Renal cortex interstitium (tissue), 15 donors: ENCODE measurements at places on chromosomes 2 and 18. TPM values are rescaled to one million over a fixed set of nuclear protein-coding genes. Genes with fewer than 3 reads are reported as not detected.

Gene LINC00305
- 2.8 TPM for polyA plus RNA-seq

Gene PLA2R1
- polyA plus RNA-seq: 117 TPM

Gene G6PC2
- polyA plus RNA-seq: not detected

- no peak for DNase-seq
Observed at GRCh38 chr2:7884338-7884737, 797.5 kb upstream of the ID2 start.

DNA sequence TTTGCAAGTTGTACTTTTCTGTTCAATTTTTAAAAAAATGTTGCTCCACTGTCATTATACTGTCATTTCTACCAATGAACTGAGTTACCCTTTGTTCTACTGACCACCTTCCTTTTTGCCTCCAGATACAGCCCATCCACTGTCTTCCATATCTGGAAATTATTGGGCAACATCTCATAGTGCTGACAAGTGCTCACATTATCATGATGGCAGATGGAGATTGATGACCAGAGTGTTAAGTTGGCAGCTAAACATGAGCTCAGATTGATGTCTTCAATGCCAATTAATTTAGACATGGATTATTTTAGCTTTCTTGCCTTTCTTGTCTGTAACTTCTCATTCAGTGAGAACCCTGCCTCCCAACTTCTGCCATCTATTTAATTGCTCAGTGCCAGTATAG lies 76.6 kb downstream of the KIAA1328 start:
- no peak for DNase-seq

Gene PEX13
- 30.3 TPM for polyA plus RNA-seq

GRCh38 chr2:3041841-3042600 lies 335.6 kb downstream of the EIPR1 start:
- DNase-seq: no peak

GRCh38 chr2:239587311-239587731 lies 186.5 kb upstream of the HDAC4 start:
- DNase-seq: no peak

GRCh38 chr2:137987011-137987410 lies 22.7 kb downstream of the HNMT start:
- DNase-seq: no peak

DNA sequence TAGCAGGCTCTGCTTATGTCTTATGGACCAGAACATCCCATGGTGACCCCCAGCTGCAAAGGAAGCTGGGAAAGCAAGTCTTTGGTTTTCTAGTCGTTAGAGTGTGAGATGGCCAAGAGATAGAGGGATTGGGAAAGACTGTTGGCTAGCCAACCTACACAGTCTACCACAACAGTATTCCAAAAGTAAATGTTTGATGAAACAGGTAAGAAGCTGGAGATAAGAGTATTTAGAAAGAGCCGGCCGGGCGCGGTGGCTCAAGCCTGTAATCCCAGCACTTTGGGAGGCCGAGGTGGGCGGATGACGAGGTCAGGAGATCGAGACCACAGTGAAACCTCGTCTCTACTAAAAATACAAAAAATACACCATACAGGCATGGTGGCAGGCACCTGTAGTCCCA lies 124.4 kb downstream of the GALNT1 start:
- DNase-seq: no peak

- DNase-seq: no peak
Observed at GRCh38 chr2:42328148-42328833, 32.7 kb downstream of the COX7A2L start.

- DNase-seq: no peak
Observed at GRCh38 chr18:79481046-79481790, 85.5 kb downstream of the NFATC1 start.

Gene NEDD4L
- 106 TPM for polyA plus RNA-seq

Gene CCDC150
- 27.5 TPM for polyA plus RNA-seq

- DNase-seq: no peak
Observed at GRCh38 chr2:126518196-126518595, 137.8 kb upstream of the GYPC start.

Gene PROKR1
- 0.37 TPM for polyA plus RNA-seq

DNA sequence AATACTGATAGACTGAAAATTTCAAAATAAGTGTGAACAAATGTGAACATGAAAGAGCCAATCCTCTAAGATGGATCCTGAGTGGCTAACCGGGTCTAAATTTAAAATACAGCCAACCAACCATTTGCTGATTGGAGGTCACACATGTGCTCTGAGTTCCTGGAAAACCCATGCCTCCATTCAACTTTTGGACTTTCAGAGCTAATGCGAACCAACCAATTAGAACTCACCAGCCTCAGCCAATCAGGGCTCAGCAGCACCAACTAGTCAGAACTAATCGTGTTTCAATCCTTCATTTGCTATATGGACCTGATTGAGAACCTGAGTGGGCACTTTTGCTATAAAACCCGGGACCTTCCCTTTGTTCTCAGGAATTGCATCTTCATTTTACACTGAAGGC lies 111.5 kb downstream of the MEP1B start:
- no peak for DNase-seq

- no peak for DNase-seq
Observed at GRCh38 chr2:153299809-153300208, 178.8 kb downstream of the RPRM start.

Gene AQP12B
- polyA plus RNA-seq: 0.49 TPM

- no peak for DNase-seq
Observed at GRCh38 chr18:12579775-12580174, 78.1 kb downstream of the SPIRE1 start.

DNA sequence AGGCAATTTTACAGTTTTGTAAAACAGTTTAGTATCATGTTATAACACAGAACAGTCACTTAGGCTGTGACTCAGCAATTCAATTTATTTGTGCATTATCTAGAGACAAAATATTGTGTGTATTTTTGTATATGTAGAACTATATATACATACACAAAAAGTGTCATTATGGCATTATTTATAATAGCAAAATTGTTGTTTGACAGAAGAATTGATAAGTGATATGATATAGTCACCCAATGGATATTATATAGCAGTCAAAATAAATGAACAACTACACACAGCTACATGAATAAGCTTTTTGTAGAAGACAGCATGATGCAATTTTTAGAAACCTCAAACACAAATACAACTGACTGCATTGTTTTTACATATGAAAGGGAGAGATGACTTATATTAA lies 334.0 kb downstream of the TRIB2 start:
- DNase-seq: no peak

- no peak for DNase-seq
Observed at GRCh38 chr2:67828066-67828465, 234.7 kb downstream of the C1D start.

Gene CXCR4
- polyA plus RNA-seq: 59.7 TPM

Gene FER1L5
- 1.1 TPM for polyA plus RNA-seq

- DNase-seq: no peak
Observed at GRCh38 chr2:20917287-20917660, 94.4 kb upstream of the LDAH start.

- no peak for DNase-seq
Observed at GRCh38 chr2:20551260-20551944, 99.5 kb downstream of the HS1BP3 start.

GRCh38 chr2:165631089-165631488 lies 161.6 kb downstream of the CSRNP3 start:
- no peak for DNase-seq

Gene SPATA3
- not detected for polyA plus RNA-seq

DNA sequence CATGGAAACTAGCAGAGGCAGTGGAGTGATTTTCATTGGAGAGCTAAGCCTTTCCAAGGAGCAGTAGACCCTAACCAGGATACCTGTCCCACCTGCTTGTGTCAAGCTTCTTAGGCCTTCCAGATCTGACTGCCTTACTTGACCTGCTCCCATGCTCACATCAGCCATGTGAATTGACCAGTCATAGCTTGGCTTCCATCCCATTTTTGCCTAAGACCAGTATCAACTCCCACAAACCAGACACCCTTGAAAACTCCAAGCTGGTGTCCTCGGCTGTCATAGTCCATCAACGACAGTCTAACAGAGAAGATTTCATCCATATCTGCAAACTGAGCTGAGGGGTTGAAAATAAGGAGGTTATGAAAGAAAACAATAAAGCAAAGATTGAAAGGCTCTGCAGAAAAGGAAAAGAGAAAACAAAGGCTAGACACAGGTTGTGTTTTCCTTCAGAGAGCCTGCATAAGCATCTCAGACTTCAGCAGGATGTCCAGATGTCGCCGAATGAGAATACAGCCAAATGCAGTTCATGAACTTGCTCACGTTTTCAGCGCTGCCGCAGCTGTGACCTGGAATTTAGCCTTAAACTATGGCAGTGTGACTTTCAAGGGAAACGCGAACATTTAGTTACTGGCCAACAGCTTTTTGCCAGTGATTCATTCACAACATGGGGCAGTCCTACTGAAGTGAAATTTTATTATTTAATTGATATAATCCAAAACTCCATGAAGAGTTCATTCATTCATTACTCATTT lies 868.1 kb upstream of the ID2 start:
- no peak for DNase-seq

DNA sequence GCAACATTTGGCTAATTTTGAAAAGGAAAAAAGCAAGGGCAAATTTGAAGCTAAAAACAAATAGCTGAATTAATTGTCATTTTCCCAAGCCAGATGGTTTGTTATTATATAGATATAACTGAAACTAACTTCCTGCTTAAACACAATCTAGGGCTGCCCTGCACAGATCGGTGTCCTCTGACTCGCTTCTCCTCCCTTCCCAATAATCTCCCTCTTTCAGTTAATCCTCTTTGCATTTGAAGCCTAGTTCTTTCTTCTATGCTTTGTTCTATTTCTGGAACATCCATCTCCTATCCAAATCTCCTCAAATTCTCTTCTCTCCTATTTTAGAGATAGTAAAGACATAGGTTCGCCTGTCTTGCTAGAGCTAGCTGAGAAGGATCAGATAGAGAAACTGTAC lies 328.1 kb downstream of the SLC8A1 start:
- DNase-seq: no peak

DNA sequence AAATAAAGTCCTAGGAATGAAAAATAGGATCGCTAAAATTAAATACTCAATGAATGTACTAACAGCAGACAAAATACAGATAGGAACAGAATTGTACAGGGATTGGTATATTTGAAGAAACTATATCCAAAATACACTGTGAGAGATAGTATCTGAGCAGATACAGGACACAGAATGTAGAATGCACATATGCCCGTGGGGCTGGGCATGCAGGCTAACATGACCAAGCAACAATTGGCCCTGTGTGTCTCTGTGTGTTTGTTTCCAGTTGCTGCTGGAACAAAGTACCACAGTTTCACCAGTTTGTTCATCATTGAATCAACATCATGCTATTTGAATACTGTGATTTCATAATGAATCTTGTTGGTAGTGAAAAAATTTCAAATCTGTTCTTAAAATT lies 127.6 kb downstream of the PMAIP1 start:
- no peak for DNase-seq
